ENCODE measurements at places on chromosomes 4 and X. TPM values are rescaled to one million over a fixed set of nuclear protein-coding genes. Genes with fewer than 3 reads are reported as not detected.

The HADH gene
- total RNA-seq, result 9.0 TPM

The TBX22 gene
- not detected for total RNA-seq

The CYSLTR1 gene
- under 0.01 TPM for total RNA-seq

The NUDT11 gene
- 17.4 TPM for total RNA-seq

The HSD17B11 gene
- 46.9 TPM for total RNA-seq

The CCKAR gene
- 2.5 TPM for total RNA-seq

The MAGEE2 gene
- total RNA-seq, result not detected

The ZCCHC13 gene
- total RNA-seq, result not detected

The CSTF2 gene
- total RNA-seq, result 6.5 TPM

The TMEM156 gene
- not detected for total RNA-seq

The MAGEA1 gene
- not detected for total RNA-seq

The SULT1E1 gene
- total RNA-seq, result not detected

The MTCP1 gene
- total RNA-seq, result 3.3 TPM

The FABP2 gene
- not detected for total RNA-seq

The DDX3X gene
- 160 TPM for total RNA-seq

The CFI gene
- total RNA-seq, result 53.9 TPM

- no peak for DNase-seq
These were observed 18.9 kb downstream of the ZBTB49 start for GRCh38 chr4:4308800-4309441.

GRCh38 chr4:98663226-98664006 is 5.0 kb upstream of the TSPAN5 start:
- DNase-seq, result no peak

- DNase-seq, result no peak
These were observed 48.7 kb upstream of the ABCG2 start for GRCh38 chr4:88207171-88207570.

GRCh38 chr4:143288171-143288570 is 48.5 kb upstream of the GAB1 start:
- no peak for DNase-seq

GRCh38 chrX:85569686-85570085 is 190.2 kb upstream of the POF1B start:
- no peak for DNase-seq

DNA sequence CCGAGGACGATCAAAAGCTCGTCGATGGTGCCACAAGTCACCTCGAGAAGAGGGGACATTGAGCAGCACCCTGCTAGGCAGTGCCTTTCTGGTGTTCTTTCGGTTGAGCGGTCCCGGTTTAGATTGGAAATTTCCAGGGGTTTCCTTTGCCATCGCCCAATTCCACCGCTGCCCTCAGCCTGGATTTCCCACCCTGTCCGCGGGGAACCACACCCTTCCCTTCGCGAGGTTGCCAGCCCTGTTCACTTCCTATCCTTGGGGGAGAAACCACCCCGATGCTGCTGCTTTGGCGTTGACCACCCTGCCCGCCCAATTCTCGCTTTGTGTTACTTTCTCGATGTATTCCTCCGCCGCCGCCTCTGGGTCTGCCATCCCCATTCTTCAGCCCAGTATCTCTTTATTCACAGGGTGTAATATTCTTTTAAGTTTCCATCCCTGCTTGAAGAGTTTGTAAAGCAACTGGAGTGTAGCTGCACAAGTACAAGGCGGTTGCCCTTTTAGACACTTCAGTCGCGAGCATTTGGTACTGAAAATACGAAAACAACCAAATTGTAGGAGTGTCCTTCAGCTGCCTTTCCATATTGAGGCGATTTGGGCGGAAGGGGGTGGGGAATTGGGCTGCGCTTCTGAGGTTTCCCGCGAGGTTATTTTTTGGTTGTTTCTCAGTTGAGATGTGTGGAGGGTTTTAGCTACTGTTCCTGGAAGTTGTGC is 1.1 kb downstream of the OGT start:
- no peak for DNase-seq

DNA sequence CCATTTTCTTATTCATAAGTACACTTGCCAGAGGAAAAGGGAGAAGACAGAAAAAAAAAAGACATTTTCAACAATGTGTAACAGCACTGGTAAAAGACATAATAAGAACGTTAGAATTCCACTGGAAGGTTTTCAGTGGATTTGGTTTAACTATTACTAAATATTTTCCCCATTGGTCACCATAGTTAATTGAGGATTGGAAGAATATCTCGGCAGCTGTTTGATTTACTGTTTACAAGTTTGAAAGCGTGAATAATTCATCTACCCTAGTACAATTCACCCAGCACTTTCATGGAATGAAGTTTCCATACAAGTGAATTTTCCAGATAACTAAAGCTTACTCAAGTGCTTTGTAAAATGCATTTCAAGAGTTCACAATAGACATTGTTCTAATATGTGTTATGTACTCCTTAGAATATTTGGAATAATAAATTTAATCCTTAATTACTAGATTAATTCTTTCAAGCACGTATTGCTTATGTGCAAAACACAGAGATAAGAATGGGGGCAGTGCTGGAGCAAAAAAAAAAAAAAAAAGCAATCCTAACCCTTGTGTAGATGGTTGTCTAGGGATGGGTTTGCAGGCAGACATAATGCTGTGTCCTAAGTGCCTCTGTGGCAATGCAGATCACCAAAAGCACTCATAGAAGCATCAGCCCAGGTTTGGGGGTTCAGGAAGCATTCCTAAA is 57.1 kb downstream of the ENPEP start:
- no peak for DNase-seq

DNA sequence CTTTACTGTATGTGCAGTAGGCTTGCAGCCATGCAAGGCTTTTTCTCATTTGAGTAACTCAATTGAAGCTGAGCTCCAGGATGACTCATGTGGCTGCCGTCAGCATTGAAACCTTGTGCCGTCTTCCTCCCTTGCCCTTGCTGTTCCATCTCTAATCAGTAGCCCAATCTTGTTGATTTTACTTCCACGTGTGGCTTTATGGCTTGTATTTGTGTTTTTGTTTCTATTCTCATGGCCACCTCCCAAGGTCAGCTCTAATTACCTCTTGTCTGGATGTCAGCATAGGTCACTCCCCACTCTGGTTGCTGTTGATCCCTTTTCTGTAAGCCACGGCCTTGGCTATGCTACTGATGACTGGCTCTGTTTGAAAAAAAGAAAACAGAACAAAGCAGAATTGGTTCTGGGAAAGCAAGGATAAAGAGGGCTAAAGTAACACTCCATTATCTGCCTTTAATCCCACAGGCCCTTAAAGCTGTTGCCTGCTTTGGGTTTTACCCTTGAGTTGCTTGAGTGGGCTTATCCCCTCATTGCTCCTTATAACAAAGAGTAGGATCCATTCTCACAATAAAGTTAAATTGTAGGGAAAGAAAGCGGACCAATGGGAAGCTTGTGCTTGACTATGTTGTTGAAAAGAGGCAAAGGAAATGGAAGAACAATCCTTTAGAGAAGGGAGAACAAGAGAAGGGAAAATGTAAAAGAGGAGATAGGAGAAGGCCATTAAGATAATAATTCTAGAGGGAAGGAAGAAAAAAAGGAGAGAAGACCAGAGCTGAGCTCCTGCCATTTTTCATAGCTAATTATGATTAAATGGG is 173.9 kb upstream of the PGRMC2 start:
- peak; percentile 75 for DNase-seq

DNA sequence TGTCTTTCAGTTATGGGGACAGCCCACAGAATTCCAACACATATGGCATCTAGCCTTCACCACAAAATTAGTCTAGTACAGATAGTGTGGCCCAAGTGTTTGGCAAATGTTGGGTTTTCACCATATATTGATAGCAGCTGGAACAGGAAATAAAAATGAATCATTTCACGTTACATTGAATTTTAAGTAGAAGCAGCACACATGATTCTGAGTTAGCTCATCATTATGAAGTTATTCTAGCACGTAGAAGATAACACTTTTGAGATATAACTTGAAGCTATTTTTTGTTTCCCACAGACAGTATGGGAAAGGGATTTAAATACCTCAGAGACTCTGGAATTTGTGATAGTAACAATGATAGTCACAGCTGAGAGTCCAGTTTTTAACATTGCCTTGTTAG is 118.7 kb downstream of the FAT4 start:
- peak; percentile 68 for DNase-seq

DNA sequence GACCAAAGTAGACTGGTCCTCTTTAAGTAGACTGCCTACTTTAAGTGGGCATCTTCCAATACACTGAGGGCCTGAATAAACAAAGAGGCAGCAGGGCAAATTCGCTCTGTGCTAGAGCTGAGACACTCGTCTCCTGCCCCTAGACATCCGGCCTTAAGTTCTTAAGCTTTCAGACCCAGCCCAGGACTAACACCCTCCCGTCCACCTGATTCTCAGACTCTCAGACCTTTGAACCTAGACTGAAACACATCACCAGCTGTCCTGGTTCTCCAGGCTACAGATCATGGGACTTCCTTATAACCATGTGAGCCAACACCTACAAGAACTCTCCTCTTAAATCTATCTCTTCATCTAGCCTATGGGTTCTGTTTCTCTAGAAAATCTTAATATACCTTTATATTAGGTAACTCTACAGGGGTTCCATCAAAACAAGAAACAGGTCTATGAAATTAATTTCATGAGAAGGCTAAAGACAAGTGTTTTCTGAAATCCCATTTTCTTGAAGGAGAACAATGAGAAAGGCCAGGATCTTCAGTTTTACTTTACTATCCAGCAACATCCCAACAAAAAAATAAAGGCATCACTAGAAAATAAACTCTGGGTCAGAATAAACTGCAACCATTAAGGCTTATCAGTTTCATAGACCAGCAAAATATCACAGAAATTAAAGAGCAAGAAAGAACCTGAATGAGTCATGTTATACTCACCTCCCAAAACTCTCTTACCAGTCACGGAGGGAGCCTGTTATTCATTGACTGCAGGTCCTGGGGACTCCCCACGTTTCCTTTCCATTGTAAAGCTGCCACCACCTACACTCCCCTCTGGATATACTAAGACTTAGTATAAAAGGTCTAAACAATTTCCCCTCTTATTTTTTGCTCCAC is 14.8 kb downstream of the ADGRA3 start:
- no peak for DNase-seq

GRCh38 chrX:26019386-26019785 is 118.8 kb upstream of the MAGEB18 start:
- DNase-seq, result no peak

- DNase-seq, result peak; percentile 74
These were observed 188.0 kb downstream of the STIM2 start for GRCh38 chr4:27048429-27049238.

GRCh38 chr4:182019148-182019652 is 224.0 kb upstream of the TENM3 start:
- DNase-seq, result no peak

- DNase-seq, result peak; percentile 73
These were observed 16.4 kb upstream of the ADD1 start for GRCh38 chr4:2827071-2827873.

GRCh38 chrX:12471061-12471460 is 320.2 kb upstream of the PRPS2 start:
- no peak for DNase-seq

DNA sequence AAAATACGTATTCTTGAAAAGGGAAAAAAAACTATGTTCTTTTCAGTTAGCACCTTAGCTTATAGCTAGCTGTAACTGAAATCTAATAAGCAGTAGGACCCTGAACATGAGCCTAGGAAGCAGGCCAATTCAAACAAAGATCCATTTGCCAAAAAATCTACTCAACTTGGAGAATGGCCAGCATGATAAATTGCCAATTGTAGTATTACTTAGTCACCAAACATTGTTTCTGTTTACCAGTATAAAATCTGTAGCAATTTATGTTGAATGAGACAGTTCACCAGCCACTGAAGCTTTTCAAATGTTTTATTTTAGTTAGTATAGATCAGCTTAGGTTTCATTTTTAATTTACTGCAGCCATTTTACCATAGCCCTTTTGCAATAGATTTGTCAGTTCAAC is 323.6 kb upstream of the DIPK2B start:
- DNase-seq, result peak; percentile 77

- DNase-seq, result no peak
These were observed 1082.3 kb upstream of the PABPC4L start for GRCh38 chr4:135283934-135284333.

DNA sequence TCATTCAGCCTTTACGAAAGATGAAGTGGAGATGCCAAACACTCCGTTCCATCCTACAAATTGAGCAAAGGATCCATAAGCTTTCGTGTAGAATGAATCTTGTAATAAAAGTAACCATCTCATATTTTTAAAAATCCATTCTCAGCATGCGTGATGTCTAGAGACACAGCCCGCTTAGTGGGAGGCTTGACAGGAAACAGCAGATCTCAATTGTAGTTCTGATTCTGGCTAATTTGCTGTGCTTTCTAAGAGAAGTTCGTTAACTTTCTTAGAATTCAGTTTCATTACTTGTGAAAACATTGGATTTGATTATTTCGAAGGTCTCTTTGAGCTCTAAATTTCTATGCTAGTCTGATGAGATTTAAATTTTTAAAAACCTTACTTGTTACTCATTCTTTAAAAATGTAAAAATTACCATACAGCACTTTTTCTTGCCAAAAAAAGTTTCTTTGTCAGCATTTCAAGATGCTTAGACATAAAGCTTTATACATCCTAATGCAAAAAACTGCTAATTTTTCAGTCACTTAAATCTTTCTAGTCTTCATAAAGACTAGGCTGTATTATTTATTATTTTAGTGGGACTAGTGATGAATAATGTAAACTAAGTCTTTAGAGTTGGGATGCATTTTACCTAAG is 66.9 kb upstream of the NEIL3 start:
- DNase-seq, result no peak

GRCh38 chr4:139860435-139861024 is 194.9 kb downstream of the MGST2 start:
- DNase-seq, result no peak

DNA sequence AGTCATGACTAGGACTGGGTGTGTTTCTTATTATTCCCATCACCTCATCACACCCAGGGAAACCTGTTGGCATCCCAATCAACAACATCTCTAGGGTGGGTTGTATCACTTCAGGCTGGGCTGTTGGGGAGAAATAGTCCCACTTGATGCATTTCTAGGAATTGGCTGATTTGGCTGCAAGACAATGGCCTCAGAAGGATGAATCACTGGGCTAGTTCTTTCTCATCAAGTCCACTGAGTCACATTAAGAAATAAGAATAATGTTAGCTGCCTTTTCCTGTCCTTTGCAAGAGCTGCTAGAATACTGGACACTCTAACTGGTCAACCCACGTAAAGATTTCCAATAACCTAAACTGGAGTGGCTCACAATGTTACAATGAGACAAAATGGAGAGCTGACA is 104.2 kb downstream of the CHRDL1 start:
- DNase-seq, result no peak

DNA sequence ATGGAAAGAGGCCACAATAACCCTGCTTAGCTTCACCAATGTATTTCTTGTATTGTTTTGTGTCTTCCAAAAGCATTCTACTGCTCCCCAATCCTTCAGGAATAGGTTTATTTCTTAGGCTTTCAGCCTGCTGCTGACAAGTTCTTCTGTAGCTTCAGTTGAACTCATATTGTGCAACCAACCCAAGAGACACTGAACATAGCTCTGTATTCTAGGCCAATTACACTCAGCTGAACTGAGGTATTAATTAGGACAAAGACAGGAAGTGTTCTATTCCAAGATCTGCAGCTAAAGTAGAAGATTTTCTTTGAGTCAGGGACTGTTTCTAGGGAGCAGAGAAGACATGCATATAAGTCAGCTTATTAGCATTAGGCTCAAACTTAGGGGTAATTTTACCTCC is 151.8 kb downstream of the LHFPL1 start:
- DNase-seq, result no peak

Data from osteoblast (primary cell).